ENCODE measurements at places on chromosomes 7 and 10.

DNA sequence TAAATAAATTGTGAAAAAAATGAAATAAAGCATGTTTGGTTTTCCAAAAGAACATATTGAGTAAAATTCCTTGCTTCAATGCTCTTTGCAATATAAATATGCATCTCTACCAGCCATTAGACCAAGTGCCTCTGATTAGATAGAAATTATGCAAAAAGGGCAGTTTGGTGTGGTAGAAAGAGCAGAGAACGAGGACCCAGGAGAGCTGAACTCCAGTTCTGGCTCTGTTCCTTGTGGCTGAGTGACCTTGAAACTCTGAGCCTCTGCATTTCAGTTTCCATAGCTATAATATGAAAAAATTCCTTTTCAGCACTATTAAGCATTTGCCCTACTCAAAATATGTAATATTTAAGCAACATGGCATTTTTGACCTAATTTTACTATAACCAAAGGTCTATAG is 36.5 kb downstream of the COL1A2 start:
- DNase-seq = no peak

- no peak for DNase-seq
These were observed 192.2 kb downstream of the PRKG1 start for GRCh38 chr10:51266496-51266895.

DNA sequence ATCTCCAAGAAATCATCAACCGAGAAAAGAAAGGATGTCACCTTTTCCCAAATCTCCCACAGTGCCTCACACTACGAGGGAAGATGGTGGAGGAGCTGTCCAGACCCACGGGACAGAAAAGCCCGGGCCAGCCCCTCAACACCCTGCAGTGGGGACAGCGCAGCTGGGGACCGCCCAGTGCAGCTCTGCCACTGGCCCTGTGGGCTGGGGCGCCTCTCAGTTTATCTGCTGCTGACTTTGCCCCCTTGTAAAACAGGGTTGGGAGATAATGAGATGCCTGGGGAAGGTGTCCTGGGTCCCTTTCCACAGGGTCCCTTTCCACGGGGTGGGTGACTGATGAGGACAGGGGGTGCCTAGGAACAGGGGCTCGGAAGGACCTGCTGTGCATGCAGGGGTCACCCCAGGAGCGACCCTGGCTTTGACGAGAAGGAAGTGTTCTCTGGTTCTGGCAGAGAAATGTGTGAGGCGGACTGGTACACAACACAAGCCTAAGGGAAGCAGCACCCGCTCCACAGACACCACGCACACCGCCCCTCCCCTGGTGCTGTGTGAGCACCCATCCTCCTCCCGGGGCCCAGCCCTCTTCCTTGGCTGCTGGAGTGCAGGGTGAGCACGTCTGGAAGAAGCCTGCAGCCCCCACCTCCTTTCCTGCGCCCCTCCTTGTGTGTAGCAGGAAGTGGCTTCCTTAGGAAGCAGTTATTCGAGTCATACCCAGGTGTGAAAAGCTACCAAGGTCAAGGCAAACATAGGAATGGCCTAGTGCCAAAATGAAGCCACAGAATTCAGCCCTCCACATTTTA is 339.9 kb downstream of the DNAJB6 start:
- no peak for DNase-seq

DNA sequence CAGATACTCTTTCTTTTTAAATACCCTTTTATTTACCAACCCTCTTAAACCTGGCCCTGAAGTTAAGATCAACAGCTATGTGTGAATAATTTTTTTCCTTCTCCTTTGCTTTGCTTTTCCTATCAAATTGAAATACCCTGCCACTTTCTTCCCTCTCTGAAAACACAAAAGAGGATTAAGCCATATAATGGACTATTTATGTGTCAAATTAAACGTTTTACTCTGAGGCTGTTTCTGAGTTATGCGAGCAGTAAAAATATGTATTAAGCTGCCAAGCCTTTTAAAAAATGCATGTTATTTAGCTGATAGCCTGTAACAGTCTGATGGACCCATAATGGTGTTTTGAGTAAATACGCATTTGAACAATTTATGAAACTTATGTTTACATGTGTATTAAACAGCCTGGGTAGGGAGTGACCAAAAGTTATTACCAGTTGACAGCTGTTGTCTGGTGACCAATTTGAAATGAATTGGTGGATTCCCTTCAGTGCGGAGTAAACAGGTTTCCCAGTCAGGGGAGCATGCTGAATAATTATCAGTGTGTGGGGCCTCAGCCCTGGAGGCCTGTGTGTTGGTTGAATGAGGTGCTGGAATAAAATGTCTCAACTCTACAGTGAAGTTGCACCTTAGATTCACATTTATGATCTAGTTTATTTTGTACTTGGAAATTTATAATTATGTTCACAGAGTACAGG is 89.6 kb downstream of the AUTS2 start:
- DNase-seq = no peak

GRCh38 chr10:122514045-122514840 is 46.3 kb upstream of the DMBT1 start:
- no peak for DNase-seq

DNA sequence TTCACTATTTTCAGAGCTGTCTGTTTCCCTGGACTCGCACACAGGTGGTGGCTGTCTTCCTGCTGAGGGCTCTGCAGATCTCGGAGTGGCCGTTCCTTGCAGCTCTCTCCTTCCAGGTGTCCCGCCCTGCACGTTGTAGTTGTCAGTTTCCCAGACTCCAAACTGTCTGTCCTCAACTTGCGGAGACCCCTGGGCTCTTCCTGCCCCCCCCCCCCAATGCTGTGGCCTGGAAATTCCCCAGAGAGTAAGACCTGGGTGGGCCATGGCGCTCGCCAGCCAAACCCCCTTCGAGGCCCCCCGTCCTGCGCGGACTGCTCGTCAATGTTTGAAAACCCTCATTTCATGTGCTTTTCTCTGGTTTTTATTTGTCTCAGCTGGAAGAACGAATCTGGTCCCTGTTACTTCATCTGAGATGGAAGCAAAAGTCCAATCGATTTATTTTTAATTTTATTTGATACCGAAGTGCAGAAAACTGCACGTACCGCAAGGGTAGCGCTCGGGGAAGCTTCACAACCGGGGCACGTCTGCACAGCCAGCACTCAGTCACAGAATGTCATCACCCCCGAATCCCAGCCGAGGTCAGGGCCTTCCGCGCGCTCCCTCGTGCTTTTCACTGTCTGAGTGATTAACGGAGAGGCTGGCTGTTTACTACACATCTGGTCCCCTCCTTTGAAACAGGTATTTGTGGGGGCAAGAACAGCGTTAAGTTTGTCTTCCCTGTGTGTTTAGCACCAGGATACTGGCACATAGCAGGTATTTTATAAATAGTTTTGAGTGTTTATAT is 46.4 kb upstream of the NKX6-2 start:
- DNase-seq = no peak

- DNase-seq = no peak
These were observed 75.3 kb downstream of the ZNF92 start for GRCh38 chr7:65448816-65449504.

GRCh38 chr7:92698237-92698841 is 108.1 kb upstream of the FAM133B start:
- no peak for DNase-seq

DNA sequence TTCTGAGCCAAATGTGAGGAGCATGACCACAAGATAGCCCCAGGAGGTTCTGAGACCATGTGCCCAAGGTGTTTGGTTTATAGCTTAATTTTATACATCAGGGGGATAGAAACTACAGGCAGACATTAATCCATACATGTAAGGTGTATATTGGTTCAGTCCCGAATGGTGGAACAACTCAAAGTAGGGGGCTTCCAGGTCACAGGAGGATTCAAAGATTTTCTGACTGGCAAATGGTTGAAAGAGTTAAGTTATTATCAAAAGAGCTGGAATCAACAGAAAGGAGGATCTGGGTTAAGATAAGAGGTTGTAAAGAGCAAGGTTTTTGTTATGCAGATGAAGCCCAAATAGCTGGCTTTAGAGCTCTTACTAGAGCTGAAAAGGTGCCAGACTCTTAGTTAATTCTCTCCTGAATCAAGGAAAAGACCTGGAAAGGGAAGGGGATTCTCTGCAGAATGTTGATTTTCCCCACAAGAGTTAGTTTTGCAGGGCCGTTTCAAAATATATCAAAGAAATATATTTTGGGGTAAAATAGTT is 640.0 kb downstream of the IPMK start:
- no peak for DNase-seq

GRCh38 chr10:112362833-112363232 is 11.1 kb upstream of the ACSL5 start:
- DNase-seq = no peak

- DNase-seq = no peak
These were observed 70.6 kb downstream of the WAPL start for GRCh38 chr10:86450806-86451603.
